Naive B cell (primary cell): ENCODE measurements at places on chromosomes 3 and 15. TPM values are rescaled to one million over a fixed set of nuclear protein-coding genes. Genes with fewer than 3 reads are reported as not detected.

SEMA6D gene
- not detected for polyA plus RNA-seq

DNA sequence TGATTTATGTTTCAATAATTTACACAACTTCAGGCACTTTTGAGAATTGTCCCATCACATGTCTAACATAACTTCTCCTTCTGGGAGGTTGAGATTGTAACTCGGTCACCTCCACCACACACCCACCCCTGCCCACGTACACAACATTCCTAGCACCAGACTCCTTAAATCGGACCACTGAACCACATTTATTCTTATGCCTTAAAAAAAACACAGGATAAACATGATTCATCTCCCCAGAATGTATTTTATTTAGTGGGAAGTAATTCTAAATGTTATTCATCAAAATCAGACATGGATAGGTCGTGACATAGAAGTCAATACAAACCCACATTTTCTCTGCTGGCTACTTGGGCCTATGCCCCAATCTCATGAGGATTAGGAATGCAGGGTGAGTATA lies 3.0 kb downstream of the SNTN start:
- DNase-seq, result no peak
- no peaks in the 10 kb centered on the region for H3K36me3 ChIP-seq
- H3K27me3 ChIP-seq, result no peaks in the 10 kb centered on the region
- no peak overlapping the region for H3K27ac ChIP-seq

NMB gene
- 3.1 TPM for polyA plus RNA-seq

DNA sequence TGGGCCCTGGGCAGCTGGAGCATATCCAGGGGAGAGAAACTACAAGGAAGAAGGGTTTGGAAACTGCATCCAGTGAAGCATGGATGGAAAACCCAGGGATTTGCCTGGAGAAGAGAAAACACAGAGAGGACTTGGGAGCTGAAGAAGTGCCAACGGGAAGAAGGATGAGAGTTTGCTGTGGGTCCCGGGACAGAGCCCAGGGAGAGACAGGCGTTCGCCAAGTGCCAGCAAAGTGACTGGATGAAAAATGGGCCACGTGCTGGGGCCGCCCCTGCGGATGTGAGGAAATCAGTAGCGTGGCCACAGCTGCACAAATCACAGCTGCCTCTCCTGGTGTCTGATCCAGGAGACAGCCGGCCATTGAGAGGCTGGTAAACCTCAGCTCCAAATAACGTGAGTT lies 70.4 kb downstream of the HES1 start:
- H3K4me3 ChIP-seq, result peak overlapping the region; percentile 61
- DNase-seq, result no peak
- no peaks in the 10 kb centered on the region for H3K36me3 ChIP-seq
- peaks cover 54% of the 10 kb centered on the region for H3K27me3 ChIP-seq
- no peak overlapping the region for H3K27ac ChIP-seq

GRCh38 chr3:48623851-48624547 lies 2.4 kb upstream of the TMEM89 start:
- no peaks in the 10 kb centered on the region for H3K36me3 ChIP-seq
- DNase-seq, result no peak
- H3K27ac ChIP-seq, result no peak overlapping the region
- H3K4me1 ChIP-seq, result no peaks in the 10 kb centered on the region
- H3K4me3 ChIP-seq, result no peak overlapping the region

- H3K4me3 ChIP-seq, result no peak overlapping the region
- no peaks in the 10 kb centered on the region for H3K27me3 ChIP-seq
- no peaks in the 10 kb centered on the region for H3K4me1 ChIP-seq
These were observed 175.8 kb upstream of the MME start for GRCh38 chr3:154904328-154904727.

GRCh38 chr3:69300296-69300695 lies 85.6 kb downstream of the FRMD4B start:
- no peak for DNase-seq
- H3K36me3 ChIP-seq, result no peaks in the 10 kb centered on the region
- no peaks in the 10 kb centered on the region for H3K27me3 ChIP-seq
- no peaks in the 10 kb centered on the region for H3K4me1 ChIP-seq
- H3K4me3 ChIP-seq, result no peak overlapping the region

GRCh38 chr3:73727117-73727821 lies 102.5 kb upstream of the PDZRN3 start:
- H3K36me3 ChIP-seq, result no peaks in the 10 kb centered on the region
- DNase-seq, result no peak
- H3K27ac ChIP-seq, result no peak overlapping the region
- no peaks in the 10 kb centered on the region for H3K27me3 ChIP-seq

SENP2 gene
- polyA plus RNA-seq, result 24.9 TPM
